Thyroid gland (tissue), 4 donors: ENCODE measurements at places on chromosomes 7 and 10. TPM values are rescaled to one million over a fixed set of nuclear protein-coding genes. Genes with fewer than 3 reads are reported as not detected.

NRAP gene
- not detected for total RNA-seq

- no peak for DNase-seq
Observed at GRCh38 chr7:122944682-122945303, 50.7 kb downstream of the TAS2R16 start.

NEURL1 gene
- total RNA-seq, result not detected

RBM48 gene
- 12.7 TPM for total RNA-seq

LRMDA gene
- 31.7 TPM for total RNA-seq

AKR1C8 gene
- not detected for total RNA-seq

DNA sequence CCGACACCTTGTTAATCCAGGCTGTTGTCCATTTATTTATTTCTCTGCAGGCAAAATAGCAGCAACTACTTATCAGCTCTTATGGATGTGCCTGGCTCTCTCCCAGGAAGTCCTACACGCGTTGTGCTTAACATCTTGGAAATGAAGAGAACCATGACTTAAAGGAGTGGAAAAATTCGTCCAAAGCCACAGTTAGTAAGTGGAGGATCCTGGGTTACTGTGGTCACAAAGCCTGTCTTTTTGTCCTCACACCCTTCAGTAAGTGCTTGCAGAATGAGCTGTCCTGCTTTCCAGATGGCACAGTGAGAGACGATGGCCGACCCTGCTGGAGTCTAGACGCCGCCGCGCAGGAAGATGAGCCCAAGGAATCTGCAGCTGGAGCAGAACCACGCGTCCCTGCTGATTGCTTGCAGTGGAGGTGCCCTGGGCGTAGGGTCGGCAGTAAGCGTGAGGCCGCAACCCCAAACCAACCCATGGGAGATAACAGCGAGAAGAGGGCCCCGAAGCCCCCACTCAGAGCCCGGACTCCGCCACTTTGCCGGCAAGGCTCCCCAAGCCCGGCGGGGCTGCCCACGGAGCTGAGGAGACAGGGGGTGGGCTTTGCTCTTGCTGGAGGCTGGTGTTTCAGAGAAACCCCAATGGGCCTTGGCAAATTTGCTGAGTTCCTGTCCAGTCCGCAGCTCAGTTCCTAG lies 178.6 kb downstream of the CXCL12 start:
- peak; percentile 47 for DNase-seq
